ENCODE measurements at places on chromosomes 12 and 14.
A peak's percentile ranks its signal among the peaks of the same experiment; 100 is the strongest.

DNA sequence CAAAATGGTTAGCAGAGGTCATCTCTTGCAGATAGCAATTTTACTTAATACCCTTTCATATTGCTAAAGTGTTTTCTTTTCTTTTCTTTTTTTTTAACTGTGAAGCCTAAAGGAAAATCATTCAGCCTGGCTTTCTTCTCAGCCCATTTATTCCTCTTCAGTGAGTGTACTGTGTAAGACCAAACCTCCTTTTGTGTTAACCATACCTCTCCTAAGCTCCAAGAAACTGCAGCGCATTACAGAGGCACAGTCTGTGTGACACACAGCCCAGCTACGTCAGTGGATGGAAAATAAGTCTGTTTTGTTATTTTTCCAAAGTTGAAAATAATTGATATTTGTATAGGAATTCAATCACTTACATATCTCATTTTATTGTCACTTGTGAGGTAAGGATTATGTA lies 21.7 kb downstream of the DCAF5 start:
- H3K27ac ChIP-seq = no peak overlapping the region
- peaks cover 33% of the 10 kb centered on the region for H3K4me1 ChIP-seq
- H3K4me3 ChIP-seq = no peak overlapping the region
- DNase-seq = no peak

- no peak overlapping the region for H3K4me3 ChIP-seq
- no peaks in the 10 kb centered on the region for H3K36me3 ChIP-seq
- DNase-seq = no peak
- H3K4me1 ChIP-seq = no peaks in the 10 kb centered on the region
- H3K27me3 ChIP-seq = no peaks in the 10 kb centered on the region
Measured at GRCh38 chr14:48936849-48937248, 649.3 kb downstream of the RPS29 start.

DNA sequence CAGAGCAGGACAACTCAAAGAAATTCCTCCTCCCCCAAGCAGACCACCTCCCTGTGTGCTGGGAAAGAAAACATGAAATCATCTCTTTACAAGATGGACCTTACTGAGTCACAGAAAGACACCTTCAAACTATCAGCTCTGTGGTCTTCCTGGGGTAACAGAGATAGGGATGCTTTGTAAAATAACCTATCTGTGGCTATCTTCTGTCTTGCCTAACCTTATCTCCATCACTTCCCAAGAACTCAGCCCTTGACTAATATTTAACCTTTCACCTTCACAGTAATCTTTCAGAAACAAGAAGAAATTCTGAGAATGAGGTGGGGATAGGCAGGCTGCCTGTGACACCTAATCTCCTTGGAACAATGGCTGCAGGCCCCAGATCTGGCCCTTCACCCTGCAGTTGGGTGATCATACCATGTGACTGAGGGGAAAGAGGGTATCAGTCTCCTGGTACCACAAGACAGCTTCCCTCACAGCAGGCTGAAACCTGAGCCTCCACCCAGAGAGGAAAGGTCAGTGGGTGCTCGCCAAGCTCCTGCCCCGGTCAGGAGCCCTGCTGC lies 27.4 kb upstream of the CEBPE start:
- peaks cover 29% of the 10 kb centered on the region for H3K4me1 ChIP-seq
- no peaks in the 10 kb centered on the region for H3K27me3 ChIP-seq
- H3K4me3 ChIP-seq = no peak overlapping the region
- no peaks in the 10 kb centered on the region for H3K36me3 ChIP-seq
- no peak for DNase-seq

DNA sequence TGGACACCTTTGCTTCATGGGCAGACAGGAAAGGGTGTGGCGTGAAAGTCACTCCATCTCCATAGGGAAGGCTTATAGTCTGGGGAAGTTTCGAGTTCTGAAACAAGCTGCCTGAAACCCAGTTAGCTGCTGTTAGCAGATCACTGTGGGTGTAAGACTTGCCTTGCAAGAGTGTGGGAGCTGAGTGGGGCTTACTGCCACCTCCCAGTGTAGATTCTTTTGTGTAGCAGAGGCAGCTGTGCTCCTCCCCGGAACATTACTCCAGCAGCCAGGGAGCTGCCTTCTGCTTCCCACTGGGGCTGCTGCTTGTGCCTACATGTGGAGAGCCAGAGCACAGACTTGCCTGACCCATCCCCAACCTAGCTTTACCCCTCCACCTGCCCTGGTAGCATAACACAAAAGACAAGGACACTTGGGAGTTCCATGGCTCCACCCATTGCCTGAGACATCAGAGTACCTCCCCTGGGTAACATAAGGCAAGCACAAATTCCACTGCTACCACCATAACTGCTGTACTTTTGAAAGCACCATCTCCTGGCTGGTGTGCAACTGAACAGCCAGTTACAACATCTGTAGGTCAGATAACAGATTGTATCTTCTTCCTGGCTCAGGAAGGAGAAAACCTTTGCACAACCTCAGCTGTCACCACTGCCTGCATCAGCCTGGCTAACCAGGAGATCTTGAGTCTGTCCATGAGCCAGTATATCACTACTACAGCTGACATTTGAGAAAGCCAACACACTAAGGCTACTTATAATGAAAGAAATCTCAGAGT lies 69.5 kb downstream of the ADAMTS20 start:
- no peak overlapping the region for H3K4me3 ChIP-seq
- DNase-seq = no peak
- no peaks in the 10 kb centered on the region for H3K4me1 ChIP-seq
- no peak overlapping the region for H3K27ac ChIP-seq
- no peaks in the 10 kb centered on the region for H3K36me3 ChIP-seq

GRCh38 chr12:79843978-79844377 lies 90.9 kb downstream of the PPP1R12A start:
- H3K4me3 ChIP-seq = no peak overlapping the region
- no peak for DNase-seq
- H3K4me1 ChIP-seq = peaks cover 43% of the 10 kb centered on the region
- no peaks in the 10 kb centered on the region for H3K27me3 ChIP-seq
- no peak overlapping the region for H3K27ac ChIP-seq
- peaks cover 77% of the 10 kb centered on the region for H3K36me3 ChIP-seq

DNA sequence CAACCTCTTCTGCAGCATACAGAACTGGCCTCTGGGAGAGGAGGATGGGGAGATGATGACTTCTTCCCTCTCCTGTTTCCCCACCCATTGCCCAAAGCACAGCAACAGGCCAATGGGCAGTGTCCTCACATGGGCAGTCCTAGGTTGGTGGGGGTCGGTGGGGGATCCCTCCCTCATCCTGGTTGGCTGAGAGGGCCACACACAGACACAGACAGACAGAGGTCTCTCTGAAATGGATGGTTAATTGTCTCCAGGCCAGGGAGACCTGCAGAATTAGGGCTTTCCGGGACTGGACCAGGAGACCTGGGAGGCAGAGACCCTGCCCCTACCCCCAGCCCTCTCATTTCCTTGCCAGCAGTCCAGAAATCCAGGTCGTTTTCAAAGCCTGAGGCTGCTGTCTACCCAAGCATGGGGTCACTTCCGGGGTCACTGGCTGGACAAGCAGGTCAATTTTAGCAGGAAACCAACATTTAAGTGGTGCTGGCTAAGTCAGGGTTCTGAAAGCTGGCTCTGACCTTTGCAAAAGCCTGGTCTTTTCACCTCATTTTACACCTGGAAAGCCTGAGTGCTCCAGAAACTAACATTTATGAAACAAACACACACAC lies 48.6 kb upstream of the TBX3 start:
- no peak for DNase-seq
- no peak overlapping the region for H3K4me3 ChIP-seq
- H3K27ac ChIP-seq = no peak overlapping the region
- no peaks in the 10 kb centered on the region for H3K36me3 ChIP-seq
- no peaks in the 10 kb centered on the region for H3K4me1 ChIP-seq

GRCh38 chr14:39266525-39266870 lies 32.8 kb downstream of the MIA2 start:
- no peak for DNase-seq
- H3K36me3 ChIP-seq = peaks cover 12% of the 10 kb centered on the region
- H3K27me3 ChIP-seq = no peaks in the 10 kb centered on the region
- H3K4me1 ChIP-seq = peaks cover 43% of the 10 kb centered on the region

DNA sequence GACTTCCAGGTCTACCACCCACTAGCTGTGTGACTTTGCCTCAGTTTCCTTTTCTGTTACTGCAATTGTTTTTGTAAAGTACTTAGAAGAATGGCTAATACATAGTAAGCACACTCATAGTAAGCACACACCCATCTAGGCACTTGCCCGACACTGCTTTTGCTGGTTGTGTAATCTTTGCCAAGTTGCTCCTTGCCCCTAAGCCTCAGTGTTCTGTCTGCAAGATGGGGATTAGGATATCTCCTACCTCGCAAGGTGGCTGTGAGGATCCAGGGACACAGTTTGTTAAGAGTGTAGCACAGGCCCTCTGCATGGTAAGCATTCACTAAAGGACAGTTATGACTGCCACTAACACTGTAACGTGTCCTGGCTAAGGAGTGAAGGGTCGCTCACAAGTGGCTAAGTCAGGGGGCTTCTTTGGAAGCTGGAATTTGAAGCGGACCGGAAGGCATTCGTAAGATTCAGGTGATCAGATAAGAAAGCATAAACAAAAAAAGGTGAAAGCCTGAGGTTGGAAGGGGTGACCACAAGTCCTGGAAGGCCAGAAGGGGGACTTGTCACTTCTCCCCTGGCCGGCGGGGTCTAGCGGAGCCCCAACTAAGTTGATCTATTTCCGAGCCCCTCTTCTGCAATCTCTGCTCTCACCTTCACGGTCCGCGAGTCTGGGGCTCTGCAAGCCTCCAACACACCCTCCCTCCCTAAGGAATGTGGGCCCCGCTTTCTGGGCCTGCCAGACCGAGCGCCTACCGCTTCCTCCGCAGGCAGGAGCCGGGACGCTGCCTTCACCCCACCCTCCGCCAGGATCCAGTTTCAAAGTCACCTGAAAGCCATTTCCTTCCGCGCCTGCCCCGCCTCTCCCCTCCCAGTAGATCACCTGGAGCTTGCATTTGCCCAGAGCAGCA lies 1.5 kb upstream of the PLEKHG3 start:
- H3K27me3 ChIP-seq = peaks cover 61% of the 10 kb centered on the region
- peaks cover 42% of the 10 kb centered on the region for H3K4me1 ChIP-seq
- no peaks in the 10 kb centered on the region for H3K36me3 ChIP-seq
- no peak overlapping the region for H3K27ac ChIP-seq
- H3K4me3 ChIP-seq = no peak overlapping the region
- DNase-seq = no peak

GRCh38 chr14:74792249-74793039 lies 29.3 kb downstream of the YLPM1 start:
- peaks cover 49% of the 10 kb centered on the region for H3K36me3 ChIP-seq
- H3K4me1 ChIP-seq = peaks cover 38% of the 10 kb centered on the region
- peak overlapping the region; percentile 63 for H3K4me3 ChIP-seq
- DNase-seq = no peak

- DNase-seq = no peak
- no peaks in the 10 kb centered on the region for H3K4me1 ChIP-seq
Measured at GRCh38 chr12:119500209-119500608, 93.4 kb upstream of the TMEM233 start.

DNA sequence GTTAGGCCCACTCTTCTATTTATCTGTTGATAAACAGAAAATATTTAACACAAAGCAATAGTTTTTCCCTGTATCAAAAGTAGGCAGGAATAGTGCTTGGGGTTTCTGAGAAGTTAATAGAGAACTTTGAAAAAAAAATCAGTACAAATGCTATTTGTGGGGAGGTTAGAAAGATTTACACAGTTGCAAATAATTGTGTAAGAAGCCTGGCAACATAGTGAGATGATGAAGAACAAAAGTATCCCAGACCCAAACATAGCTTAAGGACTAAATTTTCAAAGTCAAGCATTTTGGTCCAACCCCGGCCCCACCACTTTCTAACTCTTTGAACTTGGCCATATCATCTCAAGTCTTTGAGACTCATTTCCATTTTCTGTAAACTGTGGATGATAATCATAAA lies 687.5 kb upstream of the TMEM132C start:
- H3K27me3 ChIP-seq = peaks cover 13% of the 10 kb centered on the region
- H3K4me3 ChIP-seq = no peak overlapping the region

GRCh38 chr12:97490141-97490540 lies 27.5 kb downstream of the RMST start:
- no peak overlapping the region for H3K27ac ChIP-seq
- no peak for DNase-seq
- no peaks in the 10 kb centered on the region for H3K27me3 ChIP-seq

GRCh38 chr12:93008044-93008778 lies 79.1 kb upstream of the EEA1 start:
- no peak for DNase-seq
- no peaks in the 10 kb centered on the region for H3K36me3 ChIP-seq
- no peak overlapping the region for H3K4me3 ChIP-seq
- peaks cover 1% of the 10 kb centered on the region for H3K27me3 ChIP-seq
- H3K4me1 ChIP-seq = peaks cover 14% of the 10 kb centered on the region

DNA sequence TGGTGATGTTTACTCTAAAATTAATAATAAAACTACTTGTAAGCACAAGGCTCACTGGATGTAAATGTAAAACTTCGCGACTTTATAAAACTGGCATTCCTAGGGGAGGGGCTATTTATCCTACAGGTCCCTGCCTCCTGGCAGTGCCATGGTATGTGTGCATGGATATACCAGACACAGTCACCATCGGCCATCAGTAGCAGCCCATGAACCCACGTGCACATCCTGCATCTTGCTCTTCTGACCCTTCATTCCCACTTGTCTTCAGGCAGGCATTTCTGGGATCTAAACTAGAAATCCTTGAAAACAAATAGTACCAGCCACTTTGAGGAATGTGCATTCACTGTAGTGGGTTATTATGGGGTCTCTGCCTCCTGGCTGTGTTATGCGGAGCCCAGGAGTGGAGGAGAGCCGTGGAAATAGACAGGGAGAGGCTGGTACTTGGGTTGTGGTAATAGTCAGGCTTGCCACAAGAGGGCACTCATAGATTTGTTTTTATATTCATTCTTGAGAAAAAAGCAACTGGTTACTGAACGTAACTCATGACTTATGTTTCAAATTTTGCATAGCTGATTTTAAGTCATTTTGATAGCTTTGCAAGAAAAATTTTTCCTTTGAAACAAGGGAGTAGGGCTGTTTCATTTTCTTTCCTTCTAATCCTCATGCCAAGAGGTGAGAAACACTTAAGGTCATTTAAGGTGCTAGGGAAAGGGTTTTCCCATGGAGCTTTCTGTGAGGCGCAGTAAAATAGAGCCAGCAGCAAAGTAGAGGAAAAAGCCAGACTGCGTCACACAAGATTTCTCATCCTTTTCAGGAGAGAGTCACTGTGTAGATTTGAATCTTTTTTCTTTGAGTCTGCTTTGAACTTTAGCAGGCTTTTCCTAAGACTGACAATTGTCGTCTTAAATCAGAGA lies 17.4 kb upstream of the GALNT16 start:
- H3K27ac ChIP-seq = no peak overlapping the region
- H3K4me3 ChIP-seq = no peak overlapping the region
- H3K27me3 ChIP-seq = no peaks in the 10 kb centered on the region
- peak; percentile 28 for DNase-seq
- no peaks in the 10 kb centered on the region for H3K36me3 ChIP-seq
- H3K4me1 ChIP-seq = peaks cover 1% of the 10 kb centered on the region

DNA sequence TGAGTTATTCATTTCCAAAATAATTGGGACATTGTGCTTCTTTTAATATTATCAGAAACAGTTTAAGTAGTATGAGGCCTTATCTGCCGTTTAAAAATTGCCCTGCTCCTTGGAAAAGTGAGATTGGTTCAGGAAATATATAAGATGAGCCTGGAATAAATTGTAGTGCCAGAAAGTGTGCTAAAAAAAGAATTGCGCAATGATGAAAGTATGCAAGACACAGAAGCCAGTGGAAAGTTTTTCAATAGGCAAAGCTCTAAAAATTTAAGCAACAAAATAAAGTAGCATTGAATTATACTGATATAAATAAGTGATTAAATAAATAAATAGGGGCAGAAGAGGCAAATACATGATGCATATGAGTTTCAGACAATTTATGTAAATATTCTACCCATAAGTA lies 834.9 kb downstream of the BCL11B start:
- DNase-seq = no peak
- no peaks in the 10 kb centered on the region for H3K36me3 ChIP-seq
- H3K27me3 ChIP-seq = no peaks in the 10 kb centered on the region

- DNase-seq = no peak
- H3K36me3 ChIP-seq = peaks cover 33% of the 10 kb centered on the region
- no peak overlapping the region for H3K27ac ChIP-seq
Measured at GRCh38 chr12:93483151-93483807, 16.0 kb downstream of the MRPL42 start.
